ENCODE measurements at places on chromosomes 5 and 9.

- no peak for DNase-seq
Observed at GRCh38 chr9:90702441-90702955, 59.9 kb upstream of the DIRAS2 start.

DNA sequence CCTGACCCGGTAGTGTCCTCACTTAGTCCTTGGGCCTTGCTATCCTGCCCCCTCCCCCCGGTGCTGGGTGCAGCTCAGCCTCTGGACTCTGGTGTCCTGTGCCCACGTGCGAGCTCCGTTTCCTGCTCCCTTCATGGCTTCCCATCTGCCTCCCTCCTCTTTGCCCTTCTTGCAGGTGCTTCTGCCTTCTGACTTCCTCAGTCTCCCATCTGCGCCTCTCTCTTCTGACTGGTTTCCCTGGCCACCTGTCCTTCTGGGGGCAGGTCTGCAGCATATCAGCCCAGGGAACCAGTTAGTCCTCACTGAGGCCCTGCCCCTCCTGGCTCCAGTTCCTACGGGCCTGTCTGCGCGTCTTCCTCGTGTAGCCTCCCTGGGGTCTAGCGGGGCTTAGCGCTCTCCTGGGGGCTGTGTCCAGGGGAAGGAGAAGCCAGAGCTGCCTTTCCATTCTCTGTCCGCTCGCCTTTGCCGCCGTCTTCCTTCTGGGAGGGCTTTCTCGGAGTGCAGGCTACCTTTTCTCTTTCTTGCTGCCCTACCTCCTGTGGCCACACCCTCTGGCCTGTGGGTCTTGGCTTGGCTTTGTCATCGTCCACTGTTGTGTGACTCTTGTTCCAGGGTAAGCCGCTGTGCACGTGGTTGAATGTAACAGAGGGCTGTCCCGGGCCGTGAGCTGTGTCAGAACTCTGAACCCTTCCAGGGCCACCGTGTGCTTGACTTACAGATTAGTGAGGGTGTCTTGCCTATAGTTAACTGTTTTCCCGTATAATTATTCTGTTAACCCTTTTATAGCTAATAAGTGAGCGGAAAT is 51.8 kb downstream of the EHMT1 start:
- DNase-seq = no peak

DNA sequence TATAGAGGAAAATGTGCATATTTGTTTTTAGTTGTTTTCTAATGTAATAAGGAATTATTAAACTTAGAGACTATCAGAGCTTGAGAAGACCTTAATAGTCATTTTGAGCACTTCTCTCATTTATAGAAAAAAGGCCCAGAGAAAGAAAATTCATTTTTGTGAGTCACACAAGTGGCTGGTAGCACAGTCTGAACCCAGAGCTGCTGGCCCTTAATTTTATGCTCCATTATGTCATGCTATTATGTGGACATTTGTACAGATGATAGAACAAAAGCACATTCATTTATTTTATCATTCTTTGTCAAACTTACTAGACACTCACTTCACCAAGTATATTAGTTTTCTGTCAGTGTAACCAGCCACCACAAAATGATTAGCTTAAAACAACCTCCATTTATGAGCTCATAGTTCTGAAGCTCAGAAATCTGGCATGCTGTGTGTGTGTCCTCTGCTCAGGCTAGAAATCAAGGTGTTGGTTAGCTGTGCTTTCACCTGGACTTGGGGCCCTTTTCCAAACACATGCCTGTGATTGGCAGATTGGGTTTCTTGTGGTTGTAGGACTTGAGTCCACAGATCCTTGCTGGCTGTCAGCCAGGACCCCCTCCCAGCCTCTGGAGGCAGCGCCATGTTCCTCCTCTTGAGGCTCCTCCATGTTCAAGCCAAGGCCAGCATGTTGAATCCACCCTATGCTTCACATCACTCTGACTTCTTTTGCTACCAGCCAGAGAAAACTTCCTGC is 188.9 kb downstream of the ARHGAP26 start:
- DNase-seq = no peak

DNA sequence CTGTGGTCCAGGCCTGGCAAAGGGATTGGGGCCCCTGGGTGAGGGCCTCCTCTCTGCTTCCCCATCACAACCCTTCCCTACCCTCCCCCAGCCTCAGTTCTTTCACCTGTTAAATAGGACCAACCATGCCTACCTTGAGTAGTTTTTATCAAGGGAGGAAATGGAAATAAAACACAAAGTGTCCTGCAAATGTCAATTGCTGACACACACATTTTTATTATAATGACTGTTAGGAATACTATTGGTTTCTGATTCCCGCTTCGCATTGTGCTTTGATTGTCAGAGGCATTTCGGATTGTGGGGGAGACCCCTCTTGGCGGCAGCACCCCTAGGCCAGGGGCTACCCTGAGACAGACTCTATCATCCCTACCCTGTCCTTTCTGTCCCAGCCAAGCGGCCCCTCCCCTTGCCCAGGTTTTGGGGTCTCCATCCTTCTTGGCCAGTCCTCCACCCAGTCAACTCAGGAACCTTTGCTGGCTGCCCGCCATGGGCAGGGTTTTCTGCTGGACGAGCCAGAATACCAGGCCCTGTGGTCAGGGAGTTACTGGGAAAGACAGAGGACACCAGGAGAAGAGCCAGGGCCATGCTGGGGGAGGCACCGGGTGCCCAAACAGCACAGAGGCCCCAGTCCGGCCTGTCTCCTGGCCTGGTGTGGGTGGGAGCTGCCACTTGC is 18.4 kb upstream of the TTLL11 start:
- DNase-seq = no peak

GRCh38 chr9:3014178-3014577 is 170.3 kb upstream of the PUM3 start:
- no peak for DNase-seq

GRCh38 chr9:116703634-116704033 is 16.5 kb downstream of the TRIM32 start:
- no peak for DNase-seq

DNA sequence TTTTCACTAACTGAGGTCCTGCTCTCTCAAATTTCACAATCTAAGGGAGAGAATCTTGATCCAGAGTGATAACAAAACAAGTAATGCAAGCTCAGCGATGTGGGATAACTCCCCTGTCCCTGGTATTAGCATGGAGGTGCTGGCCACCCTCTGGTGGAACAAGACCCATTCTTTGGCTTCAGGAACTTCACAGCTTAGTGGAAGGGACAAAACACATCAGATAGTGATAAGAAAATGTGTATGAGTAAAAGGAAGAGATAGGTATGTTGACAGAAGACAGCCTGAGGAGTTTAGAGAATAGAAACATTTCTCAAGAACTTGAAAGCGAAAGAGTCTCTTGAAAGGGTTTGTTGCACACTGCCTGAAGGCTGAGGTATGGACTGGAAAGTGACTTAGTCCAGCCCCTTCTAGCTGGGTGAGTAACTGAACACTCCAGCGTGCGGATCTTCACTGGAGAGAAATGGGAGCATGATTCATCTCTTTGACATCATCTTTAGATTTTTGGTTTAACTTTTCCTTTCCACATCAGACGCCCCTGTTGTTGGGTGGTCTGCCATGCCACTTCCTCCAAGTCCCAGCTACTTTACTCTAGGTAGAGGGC is 25.4 kb upstream of the ZSWIM6 start:
- DNase-seq = no peak

DNA sequence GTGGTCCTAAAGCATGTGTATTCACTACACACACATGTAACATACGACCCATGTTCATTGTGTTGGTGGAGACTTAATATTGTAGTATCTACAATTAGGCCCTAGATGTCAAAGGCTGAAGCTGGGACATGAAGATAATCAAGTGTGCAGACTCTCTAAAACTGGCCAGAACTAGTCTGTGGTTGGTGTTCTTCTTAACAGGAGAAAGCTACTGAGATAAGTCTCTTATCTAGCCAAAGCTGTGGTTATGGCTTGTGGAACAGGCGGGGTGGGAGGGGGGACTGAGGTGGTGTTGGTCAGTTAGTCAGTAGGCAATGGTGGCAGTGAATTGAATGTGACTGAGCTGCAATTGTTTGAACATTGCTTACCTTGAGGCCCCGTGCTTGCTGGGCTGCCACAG is 112.7 kb upstream of the SLC24A2 start:
- DNase-seq = no peak

- peak; percentile 74 for DNase-seq
Observed at GRCh38 chr5:178895615-178896571, at the start of gene ZFP2. Gene ZFP2, plus strand, starts transcription at chr5:178895913. Its CDS starts 35,401 bp downstream, at chr5:178931314.

- no peak for DNase-seq
Observed at GRCh38 chr9:6214903-6215302, 704 bp upstream of the IL33 start.

DNA sequence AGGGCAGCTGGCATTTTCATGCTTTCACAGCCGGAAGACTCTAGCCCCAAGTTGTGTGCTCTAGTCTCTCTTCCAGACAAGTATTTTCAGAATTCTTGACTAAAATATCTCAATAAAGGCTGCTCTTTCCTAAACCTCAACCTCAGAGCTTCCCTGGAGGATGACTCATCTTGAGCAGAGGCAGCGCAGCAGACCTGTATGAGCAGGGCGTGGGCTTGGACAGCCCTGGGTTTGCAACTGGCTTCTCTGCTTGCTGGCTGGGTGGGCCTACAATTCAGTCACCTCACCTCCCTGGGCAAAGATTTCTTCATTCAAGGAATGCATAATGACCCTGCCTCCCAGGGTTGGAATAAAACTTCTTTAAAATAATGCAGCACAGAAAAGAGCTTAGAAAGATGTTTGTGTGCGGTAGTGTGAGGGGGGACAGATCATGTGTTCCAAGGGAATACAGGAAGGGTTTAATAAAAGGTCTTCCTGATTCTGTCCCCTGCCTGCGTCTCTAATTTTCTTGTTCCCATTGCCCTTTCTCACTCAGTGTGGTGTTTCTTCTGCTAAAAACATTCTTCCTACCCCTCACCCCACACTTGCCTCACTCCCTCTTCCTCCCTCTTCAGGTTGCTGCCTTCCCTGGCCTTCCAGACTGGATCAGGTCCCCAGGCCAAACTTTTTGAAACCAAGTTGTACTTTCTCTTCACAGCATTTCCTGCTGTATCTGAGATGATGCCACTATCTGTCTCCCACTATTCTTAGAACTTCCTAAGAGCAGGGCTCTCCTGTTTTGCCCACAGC is 39.4 kb upstream of the MAP1B start:
- DNase-seq = no peak

DNA sequence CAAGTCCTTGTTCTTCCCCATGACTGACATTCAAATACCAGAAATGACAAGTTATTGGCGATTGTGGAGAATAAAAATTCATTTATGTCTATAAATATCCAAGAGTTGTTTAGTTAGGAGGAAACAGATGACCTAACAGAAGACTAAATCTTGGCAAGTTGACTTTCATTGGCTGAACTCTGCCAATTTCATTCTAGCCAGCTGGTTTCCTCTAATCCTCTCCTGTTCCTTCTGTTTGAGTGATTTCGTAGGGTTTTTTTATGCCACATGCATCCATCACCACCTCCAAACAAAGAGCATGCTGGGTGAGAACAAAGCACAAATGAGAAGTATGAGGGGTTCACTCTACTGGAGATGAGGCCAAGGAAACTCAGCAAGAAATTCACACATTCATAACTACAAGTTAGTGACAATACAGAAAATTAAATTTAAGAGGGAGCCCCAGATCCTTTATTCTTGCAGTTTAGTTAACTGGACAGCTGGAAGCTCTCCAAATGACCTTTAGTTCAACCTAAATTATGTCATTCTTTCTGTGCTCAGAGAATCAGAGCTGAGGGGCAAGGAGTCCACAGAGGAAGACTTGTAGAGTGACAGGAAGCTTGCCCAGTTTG is 932.0 kb downstream of the TLE4 start:
- no peak for DNase-seq

DNA sequence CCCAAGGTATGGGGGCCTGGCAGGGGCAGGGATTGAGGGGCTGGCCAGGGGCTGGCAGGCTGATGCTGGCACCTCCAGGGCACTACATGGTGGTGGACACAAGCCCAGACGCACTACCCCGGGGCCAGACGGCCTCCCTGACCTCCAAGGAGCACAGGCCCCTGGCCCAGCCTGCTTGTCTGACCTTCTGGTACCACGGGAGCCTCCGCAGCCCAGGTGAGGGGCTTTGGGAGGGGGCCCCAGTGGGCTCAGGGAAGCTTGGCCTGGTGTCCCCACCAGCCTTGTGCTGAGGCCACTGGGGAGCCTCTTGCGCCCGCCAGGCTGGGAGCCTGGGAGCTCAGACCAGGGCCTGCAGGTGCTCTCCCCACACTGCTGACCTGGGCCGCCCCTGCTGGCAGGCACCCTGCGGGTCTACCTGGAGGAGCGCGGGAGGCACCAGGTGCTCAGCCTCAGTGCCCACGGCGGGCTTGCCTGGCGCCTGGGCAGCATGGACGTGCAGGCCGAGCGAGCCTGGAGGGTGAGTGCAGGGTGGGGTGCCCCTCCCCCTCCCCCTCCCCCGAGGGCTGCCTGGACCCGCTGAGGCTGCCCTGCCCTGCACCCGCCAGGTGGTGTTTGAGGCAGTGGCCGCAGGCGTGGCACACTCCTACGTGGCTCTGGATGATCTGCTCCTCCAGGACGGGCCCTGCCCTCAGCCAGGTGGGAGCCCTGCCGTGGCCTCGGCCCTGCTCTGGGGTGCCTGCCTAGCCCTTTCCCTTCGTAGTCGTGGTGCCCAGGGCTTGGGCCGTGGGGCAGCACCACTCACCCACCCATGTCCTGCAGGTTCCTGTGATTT is 5.7 kb downstream of the MAMDC4 start:
- no peak for DNase-seq

DNA sequence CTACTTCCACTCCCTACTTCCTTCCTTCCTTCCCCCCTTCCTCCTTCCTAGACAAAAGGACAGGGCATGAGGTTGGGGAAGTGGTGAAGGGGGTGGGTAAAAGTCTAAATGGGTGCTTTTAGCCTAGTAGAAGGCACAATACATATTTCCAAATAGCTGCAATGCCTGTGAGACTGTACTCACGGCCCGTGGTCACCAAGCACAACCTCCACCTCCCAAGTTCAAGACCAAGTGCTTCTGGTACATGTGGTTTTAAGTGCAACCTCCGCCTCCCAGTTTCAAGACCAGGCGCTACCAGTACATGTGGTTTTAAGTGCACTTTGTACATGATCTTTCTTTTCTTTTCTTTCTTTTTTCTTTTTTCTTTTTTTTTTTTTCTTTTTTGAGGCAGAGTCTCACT is 14.5 kb upstream of the NTNG2 start:
- no peak for DNase-seq

- DNase-seq = no peak
Observed at GRCh38 chr5:108143581-108143980, 238.3 kb downstream of the FBXL17 start.

DNA sequence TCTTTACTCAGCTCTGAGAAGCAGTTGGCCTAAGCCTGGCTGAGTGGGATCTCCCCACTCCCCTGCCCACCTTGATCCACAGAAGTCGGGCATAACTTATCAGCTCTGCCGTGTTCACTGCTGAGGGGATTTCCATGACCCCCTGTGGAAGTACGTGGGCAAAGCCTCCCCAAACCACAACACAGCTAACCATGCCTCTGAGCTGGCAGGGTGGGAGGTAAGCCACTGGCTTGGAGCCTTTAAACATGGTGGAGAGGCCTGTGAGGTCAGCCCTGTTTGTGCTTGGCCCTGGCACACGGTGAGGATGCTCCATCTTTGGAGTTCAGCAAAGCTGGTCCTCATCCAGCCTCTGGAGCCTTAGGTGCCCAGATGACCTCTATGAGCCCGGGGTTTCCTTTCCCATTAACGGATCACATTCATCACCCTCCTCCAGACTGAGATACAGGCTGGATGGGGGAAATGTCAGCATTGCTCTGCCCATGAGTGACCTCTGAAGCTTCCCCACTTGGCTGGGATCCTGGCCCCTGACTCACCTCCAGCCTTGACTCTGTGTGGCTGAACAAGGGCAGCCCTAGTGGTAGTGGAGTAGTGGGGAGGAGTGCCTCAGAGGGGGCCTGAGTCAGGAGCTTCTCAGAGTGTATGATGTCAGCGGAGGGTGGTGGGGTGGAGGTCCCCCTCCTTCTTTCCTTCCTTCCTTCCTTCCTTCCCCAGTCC is 6.2 kb downstream of the PDLIM4 start:
- no peak for DNase-seq

GRCh38 chr5:145543968-145544367 is 291.2 kb downstream of the PRELID2 start:
- DNase-seq = no peak
